ENCODE measurements at places on chromosomes 11 and 22. TPM values are rescaled to one million over a fixed set of nuclear protein-coding genes. Genes with fewer than 3 reads are reported as not detected.

CARD16 gene
- 5.4 TPM for total RNA-seq

NPAS4 gene
- total RNA-seq = 0.11 TPM

OR10D3 gene
- total RNA-seq = not detected

BRSK2 gene
- 14.1 TPM for total RNA-seq

SMC1B gene
- total RNA-seq = not detected

RAB38 gene
- total RNA-seq = 4.7 TPM

TESMIN gene
- 1.5 TPM for total RNA-seq

TRIM49 gene
- not detected for total RNA-seq

UFD1 gene
- total RNA-seq = 51.5 TPM

CD6 gene
- 0.61 TPM for total RNA-seq

OR6T1 gene
- total RNA-seq = not detected

FOLH1 gene
- 7.7 TPM for total RNA-seq

DNA sequence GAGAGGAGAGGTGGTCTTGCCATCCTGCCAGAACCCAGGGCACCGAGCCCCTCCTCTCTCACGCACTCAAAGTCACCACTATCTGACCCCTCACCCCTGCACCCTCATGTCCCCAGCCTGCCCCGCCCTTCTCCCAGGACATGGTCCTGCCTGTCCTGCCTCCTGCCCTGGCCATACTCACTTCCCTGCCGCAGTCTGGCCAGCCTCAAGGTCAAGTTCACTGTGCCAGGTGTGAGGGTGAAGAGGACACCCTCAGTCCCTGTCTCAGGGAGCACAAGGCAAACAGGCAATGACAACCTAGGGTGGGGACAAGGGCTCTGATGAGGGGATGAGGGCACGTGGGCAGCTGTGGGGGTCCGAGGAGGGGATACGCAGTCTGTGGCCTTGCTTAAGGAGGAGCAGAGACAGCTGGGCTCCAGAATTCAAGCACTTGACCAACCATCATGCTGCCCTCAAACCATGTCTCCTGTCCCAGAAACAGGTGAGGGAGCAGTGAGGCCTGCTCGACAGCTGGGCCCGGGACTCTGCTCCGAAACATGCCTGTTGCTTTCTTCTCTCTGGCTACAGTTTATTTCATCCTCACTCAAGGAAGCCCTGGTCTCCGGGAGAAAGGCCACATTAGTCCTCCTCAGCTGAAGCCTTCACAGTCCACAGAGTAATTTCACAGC is 36.6 kb downstream of the PDGFB start:
- H3K4me1 ChIP-seq = no peaks in the 10 kb centered on the region
- no peaks in the 10 kb centered on the region for H3K27me3 ChIP-seq
- H3K4me3 ChIP-seq = no peak overlapping the region

DNA sequence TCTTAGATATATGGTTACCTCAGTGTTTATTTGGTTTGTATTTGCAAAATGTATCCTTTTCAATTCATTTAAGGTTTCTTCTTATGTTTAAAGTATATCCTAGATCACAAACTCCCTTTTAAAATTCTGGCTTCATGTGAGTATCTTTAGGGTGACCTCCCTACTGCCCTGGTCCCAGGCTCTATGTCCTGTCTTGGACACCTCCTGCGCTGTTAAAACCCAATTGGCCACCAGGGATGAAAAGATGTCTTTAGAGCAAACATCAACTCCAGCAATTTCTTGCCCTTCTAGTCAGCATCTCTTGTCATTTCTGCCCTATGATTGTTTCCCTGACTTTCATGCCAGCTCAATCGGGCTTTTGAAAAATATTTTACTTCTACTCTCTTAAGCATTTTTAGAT is 28.8 kb upstream of the SYT13 start:
- H3K36me3 ChIP-seq = no peaks in the 10 kb centered on the region
- H3K27me3 ChIP-seq = no peaks in the 10 kb centered on the region
- DNase-seq = no peak
- H3K4me3 ChIP-seq = no peak overlapping the region
- H3K27ac ChIP-seq = no peak overlapping the region

DNA sequence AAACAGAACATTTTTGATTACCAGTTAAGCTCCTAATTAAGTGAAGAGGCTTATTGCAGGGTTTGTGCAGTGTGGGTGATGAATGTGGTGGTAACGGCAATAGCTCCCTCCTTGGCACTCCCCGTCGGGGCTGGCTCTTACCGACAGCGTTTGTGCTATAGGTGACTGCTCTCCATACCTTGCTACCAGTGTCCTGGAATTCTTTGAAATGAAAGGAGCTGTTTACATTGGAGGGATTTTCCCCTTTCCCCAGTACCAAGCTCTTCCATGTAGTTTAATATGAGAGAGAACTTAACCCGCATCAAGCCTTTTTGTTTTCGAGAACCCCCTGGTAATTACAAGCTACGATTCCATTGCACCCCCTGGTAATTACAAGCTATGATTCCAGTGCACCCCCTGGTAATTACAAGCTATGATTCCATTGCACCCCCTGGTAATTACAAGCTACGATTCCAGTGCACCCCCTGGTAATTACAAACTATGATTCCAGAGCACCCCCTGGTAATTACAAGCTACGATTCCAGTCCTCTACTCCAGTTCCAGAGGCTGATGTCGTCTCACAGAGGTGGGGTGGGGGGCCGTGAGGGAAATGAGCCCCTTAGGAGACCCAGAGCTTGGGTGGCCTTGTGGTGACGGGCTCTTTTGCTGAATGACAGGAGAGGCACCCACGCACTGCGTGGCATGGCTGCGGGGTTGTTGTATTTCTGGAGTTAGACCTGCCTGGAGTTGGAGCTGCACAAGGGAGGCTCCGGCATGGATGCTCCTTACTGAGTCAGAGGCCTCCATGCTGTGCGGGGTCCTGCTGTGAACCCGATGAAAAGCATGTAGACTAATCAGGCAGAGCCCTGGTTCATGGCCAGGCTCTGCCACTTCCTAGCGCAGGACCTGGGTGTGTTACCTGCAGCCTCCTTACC is 205.3 kb downstream of the TBC1D22A start:
- H3K27ac ChIP-seq = no peak overlapping the region
- no peaks in the 10 kb centered on the region for H3K27me3 ChIP-seq
- no peak overlapping the region for H3K4me3 ChIP-seq
- H3K4me1 ChIP-seq = peaks cover 49% of the 10 kb centered on the region

DNA sequence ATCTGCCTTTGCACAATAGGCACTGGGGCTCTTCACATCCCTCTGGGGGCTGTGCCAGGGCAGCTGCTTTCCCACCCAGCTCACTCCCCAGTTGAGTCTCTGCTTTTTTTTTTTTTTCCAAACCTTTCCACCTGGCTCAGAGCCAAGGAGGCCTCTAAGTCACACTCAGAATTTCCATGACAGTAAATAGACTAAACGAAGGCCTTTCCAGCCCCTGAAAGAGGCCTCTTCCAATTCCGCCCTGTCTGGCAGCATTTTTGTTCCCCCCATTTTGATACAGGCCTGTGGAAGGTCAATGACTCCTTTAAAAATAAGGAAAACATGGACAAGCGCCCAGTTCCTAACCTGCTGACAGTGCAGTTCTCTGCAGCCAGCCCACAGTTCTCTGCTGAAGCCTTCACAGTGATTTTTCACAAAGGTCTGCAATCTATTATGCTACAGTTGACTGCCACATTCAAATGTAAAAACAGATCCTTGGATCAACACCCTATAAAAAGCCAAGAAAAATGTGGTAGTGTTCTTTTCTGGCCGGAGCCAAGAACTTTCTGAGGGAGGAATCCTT is 107.5 kb upstream of the SESN3 start:
- H3K4me3 ChIP-seq = no peak overlapping the region
- no peaks in the 10 kb centered on the region for H3K27me3 ChIP-seq
- DNase-seq = peak; percentile 88
- peaks cover 32% of the 10 kb centered on the region for H3K4me1 ChIP-seq
- peak overlapping the region; percentile 96 for H3K27ac ChIP-seq
- H3K36me3 ChIP-seq = no peaks in the 10 kb centered on the region

- peaks cover 15% of the 10 kb centered on the region for H3K4me1 ChIP-seq
- H3K27me3 ChIP-seq = no peaks in the 10 kb centered on the region
- DNase-seq = no peak
- no peak overlapping the region for H3K4me3 ChIP-seq
- peaks cover 41% of the 10 kb centered on the region for H3K36me3 ChIP-seq
Measured at GRCh38 chr22:30283342-30283741, 6.0 kb downstream of the CASTOR1 start.

- H3K27ac ChIP-seq = no peak overlapping the region
- H3K4me1 ChIP-seq = peaks cover 8% of the 10 kb centered on the region
- no peaks in the 10 kb centered on the region for H3K36me3 ChIP-seq
- H3K4me3 ChIP-seq = no peak overlapping the region
- no peaks in the 10 kb centered on the region for H3K27me3 ChIP-seq
- no peak for DNase-seq
Measured at GRCh38 chr11:121236115-121237001, 56.2 kb upstream of the SC5D start.

DNA sequence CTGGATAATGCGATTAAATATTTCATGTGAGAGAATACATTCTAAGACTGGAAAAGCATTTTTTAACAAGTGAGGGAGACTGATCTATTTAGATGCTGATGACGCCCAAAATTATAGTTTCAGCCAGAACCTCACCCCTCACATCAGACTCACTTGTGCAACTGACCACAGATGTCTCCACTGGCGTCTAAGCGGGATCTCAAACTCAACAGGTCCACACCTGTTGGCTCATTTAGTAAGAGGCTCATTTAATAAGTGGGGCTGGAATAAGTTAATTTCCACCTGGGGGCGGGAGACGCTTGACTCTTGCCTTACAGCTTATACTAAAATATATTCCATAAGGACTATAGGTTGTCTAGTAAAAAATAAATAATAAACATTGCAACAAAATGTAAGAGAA is 47.5 kb downstream of the MORC2 start:
- no peak overlapping the region for H3K4me3 ChIP-seq
- peaks cover 20% of the 10 kb centered on the region for H3K36me3 ChIP-seq
- H3K27ac ChIP-seq = no peak overlapping the region
- H3K27me3 ChIP-seq = no peaks in the 10 kb centered on the region

DNA sequence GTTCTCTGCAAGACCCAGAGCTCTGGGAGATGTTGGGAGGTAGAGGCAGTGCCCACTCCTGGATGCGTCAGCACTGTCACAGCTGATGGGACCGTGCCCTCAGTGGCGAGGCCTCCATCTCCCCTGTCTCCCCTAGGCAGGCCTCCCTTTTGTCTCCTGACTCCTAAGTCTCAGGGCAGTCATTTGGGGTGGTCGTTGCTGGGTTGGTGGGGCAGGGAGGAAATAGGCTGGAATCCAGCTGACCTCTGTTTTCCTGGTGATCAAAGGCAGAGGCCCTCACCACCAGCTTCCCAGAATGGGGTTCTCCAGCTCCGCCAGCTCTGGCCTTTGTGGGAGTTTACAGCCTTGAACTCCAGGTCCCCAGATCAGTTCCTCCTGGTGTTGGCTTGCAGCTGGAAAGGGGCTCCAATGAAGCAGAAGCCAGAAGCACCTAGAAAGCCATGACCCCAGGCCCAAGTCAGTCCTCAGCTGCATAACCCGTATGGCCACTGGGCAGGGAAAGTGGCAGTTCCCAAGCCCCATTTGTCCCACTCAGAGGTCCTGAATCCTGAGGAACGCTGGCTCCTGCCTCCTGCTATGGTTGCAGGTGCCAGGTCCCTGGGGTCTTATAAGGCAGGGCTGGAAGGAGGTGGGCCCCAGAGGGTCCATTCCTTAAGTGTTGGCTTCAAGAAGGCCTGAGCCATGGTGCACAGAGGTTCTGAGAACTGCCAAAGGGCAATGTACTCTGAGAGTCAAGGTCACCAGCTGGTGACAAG is 7.3 kb upstream of the FXYD2 start:
- H3K27me3 ChIP-seq = no peaks in the 10 kb centered on the region
- no peak overlapping the region for H3K27ac ChIP-seq
- peaks cover 6% of the 10 kb centered on the region for H3K36me3 ChIP-seq
- H3K4me3 ChIP-seq = no peak overlapping the region

GRCh38 chr22:19896665-19897355 is 42.1 kb upstream of the GNB1L start:
- H3K27ac ChIP-seq = no peak overlapping the region
- H3K4me1 ChIP-seq = peaks cover 9% of the 10 kb centered on the region
- peaks cover 66% of the 10 kb centered on the region for H3K36me3 ChIP-seq
- no peak for DNase-seq
- H3K27me3 ChIP-seq = no peaks in the 10 kb centered on the region
- H3K4me3 ChIP-seq = no peak overlapping the region

- DNase-seq = no peak
- no peaks in the 10 kb centered on the region for H3K36me3 ChIP-seq
Measured at GRCh38 chr11:103798446-103798845, 238.0 kb upstream of the DDI1 start.

DNA sequence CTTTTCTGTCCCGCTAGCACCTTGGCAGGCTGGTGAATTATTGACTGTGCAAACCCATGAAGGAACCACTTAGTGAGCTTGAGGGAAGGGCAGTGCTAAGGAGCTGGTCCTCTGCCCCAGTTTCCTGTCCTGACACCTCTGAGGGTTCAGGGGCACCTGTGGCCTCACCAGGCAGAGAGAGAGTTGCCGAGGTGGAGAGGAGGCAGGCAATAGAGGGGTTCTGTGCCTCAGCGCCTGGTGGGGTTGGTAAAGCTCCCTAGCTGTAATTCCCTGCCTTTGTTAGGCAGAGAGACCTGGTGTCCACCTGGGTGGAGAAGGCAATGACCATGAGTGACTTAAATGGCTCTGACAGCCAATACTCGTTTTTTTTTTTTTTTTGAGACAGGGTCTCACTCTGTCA is 36.3 kb downstream of the YWHAH start:
- H3K27me3 ChIP-seq = no peaks in the 10 kb centered on the region
- H3K4me3 ChIP-seq = no peak overlapping the region
- no peaks in the 10 kb centered on the region for H3K36me3 ChIP-seq
- H3K4me1 ChIP-seq = peaks cover 3% of the 10 kb centered on the region
- DNase-seq = no peak

DNA sequence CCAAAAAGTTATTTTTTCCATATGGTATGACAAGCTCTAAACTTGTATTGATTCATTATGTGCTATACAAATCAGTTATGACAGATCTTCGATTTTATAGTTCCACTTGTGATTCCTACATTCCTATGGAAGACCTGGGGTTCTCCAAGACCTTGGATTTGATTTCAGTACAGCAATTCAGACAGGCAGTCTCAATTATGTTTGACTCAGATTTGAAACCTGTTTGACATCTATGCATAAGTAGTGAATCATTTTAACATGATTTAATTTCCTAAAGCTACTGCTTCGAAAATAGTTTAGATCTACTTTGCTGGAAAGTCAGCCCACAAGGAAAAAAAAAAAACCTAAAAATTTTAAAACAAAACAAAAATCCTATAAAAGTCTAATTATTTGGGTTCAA is 820.4 kb downstream of the LUZP2 start:
- H3K27me3 ChIP-seq = no peaks in the 10 kb centered on the region
- no peaks in the 10 kb centered on the region for H3K4me1 ChIP-seq
- no peaks in the 10 kb centered on the region for H3K36me3 ChIP-seq

GRCh38 chr22:40714499-40715337 is 35.4 kb downstream of the MCHR1 start:
- DNase-seq = peak; percentile 84
- peaks cover 22% of the 10 kb centered on the region for H3K4me1 ChIP-seq
- no peaks in the 10 kb centered on the region for H3K36me3 ChIP-seq
- no peak overlapping the region for H3K4me3 ChIP-seq
- peaks cover 2% of the 10 kb centered on the region for H3K27me3 ChIP-seq
- peak overlapping the region; percentile 73 for H3K27ac ChIP-seq

DNA sequence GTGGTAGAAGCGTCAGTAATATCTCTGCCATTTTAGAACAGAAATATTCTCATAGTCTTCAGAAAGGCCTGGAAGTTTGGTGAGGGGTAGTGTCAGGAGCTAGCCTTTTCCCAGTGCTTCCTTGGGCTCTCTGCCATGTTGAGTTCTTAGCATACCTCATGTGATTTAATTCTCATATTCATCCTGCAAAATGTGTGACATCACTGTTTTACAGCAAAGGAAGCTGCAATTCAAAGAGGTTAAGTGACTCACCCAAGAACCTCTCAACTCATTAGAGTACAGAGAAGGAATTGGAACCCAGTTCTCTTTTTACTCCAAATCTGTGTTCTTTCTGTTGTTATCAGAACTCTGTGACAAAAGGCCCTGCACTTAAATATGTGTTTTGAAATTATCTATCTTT is 72.1 kb downstream of the RNF169 start:
- no peak overlapping the region for H3K4me3 ChIP-seq
- H3K4me1 ChIP-seq = no peaks in the 10 kb centered on the region
- H3K27me3 ChIP-seq = no peaks in the 10 kb centered on the region
- no peak overlapping the region for H3K27ac ChIP-seq
